ENCODE measurements at places on chromosomes 6 and 20.

GRCh38 chr20:43894491-43894890, 20.2 kb upstream of the TOX2 start:
- DNase-seq = no peak

DNA sequence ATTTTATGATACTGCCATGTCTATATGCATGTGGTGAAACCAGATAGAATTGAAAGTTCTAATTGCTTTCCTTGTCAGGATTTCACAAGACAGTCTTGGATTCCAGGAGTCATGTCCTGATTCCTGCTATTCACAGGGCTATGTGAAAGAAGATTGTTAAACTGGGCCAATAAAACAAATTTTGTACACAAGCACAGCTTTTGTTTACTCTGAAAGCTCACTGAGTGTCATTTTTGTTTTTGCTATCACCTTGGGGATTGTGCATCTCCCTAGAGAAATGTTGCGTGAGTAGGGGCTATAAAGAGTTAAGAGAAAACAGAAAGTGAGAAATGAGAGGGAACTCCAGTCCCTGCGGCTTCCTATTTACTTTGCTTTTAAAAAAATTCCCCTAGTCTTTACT, 627.5 kb downstream of the PKHD1 start:
- peak; percentile 82 for DNase-seq

DNA sequence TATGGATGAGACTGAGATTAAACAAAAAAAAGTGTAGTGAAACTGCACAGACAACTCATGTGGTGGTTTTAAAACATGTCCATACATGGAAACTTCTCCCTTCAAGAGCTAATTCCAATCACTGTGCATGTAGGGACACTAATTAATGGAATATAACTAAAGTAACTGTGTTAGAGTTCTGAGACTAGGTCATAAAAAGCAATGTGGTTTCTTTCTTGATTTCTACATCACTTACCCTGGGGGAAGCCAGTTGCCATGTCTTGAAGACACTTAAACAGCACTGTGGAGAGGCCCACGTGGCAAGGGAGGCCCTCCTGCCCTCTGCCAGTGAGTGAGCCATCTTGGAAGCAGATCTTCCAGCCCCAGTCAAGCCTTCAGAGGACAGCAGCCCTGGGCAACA, 118.2 kb upstream of the DST start:
- no peak for DNase-seq

- no peak for DNase-seq
Observed at GRCh38 chr6:30075790-30076732, 492 bp upstream of the RNF39 start.

DNA sequence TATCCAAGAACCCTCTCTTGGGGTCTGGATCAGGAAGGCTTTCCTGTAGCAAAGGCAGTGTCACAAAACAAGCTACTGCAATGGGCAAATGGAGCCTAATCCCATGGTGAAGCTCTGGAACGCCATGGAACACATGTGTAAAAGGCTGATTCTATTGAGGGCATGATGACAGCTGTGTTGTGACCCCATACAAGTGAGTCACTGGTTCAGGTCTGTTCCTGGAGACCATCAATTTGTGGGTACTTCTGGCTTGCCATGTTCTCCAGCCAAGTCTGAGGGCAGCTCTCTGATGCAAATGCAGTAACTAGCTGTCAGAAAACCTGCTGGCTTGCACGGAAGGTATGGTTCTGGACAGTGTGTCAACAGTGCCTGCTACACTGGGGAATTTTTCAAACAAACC, 33.3 kb upstream of the ECHDC1 start:
- DNase-seq = no peak

- DNase-seq = peak; percentile 5
Observed at GRCh38 chr6:46175976-46176375, 5.2 kb upstream of the ENPP5 start.

- DNase-seq = no peak
Observed at GRCh38 chr6:27862396-27863066, 49.7 kb downstream of the OR2B2 start.

DNA sequence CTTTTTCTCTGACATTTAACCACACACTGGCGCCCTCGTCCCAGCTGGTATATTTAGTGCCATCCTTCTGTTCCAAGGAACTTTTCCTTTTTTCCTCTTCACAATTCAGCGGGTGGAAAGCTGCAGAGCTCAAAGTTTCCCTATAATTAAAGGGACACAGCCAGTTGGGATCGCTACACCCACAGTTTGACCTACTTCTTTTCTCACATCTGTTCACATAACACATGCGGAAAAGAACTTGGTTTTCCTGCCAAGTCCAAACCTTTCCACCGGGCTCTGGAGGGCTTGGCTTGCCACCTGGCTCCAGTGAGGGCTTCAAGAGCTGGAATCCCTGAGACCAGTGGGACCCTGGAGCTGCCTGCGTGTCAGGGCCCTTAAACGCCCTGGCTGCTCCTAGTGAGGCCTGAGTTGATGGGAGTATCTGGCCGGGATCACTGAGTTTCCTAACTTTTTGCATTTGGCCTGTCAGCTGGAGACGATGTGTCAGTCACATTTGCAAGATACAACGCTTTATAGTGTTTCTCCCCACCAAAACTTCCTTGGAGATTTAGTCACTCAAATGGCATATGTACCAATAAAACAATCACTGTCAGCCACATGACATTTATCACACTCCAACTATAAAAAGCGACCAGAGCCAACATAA, 176.0 kb downstream of the SASH1 start:
- no peak for DNase-seq

DNA sequence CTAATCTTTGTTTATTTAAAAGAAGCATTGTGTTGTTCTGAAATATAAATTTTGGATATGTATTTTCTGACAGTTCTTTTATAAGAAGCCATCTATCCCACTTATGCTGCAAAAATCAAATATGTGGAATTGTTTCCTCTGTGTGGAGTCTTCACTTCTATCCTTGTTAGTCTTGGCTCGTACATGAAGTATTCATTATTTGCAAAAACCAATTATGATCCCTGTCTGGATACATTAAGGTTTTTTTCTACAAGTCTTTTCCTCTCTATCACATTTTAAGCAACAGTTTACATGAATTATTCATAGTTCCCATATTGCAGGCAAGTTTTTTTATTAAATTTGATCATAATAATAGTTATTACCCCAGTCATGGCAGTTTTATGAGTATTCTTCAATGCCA, 490.8 kb upstream of the GJE1 start:
- DNase-seq = no peak

GRCh38 chr6:35857853-35858252, 52.7 kb downstream of the LHFPL5 start:
- no peak for DNase-seq

DNA sequence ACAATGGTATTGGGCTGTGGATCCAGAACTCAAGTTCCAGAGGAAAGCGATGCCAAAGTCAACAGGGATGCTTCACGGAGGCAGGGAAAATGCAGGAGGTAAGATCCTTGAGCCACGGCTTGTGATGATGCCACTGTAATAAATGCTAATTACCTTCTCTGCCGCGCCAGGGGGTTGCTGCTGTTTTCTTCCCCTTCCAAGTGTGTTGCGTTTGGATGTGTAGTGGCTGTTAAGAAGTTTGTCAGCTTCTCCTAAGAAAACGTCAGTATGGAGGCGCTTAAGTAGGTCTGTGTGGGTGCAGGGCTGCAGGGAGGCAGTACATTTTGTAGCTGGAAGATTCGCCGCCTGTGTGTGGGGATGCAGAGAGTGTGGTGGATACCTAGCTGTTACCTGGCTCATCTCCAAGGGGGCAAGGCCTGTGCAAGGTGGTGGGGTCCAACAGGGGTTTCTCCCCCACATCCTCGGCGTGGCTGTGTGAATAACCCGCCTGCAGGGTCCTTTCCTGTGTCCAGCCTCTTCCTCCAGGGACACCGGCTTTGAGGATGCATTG, 318.7 kb downstream of the CDH4 start:
- no peak for DNase-seq

DNA sequence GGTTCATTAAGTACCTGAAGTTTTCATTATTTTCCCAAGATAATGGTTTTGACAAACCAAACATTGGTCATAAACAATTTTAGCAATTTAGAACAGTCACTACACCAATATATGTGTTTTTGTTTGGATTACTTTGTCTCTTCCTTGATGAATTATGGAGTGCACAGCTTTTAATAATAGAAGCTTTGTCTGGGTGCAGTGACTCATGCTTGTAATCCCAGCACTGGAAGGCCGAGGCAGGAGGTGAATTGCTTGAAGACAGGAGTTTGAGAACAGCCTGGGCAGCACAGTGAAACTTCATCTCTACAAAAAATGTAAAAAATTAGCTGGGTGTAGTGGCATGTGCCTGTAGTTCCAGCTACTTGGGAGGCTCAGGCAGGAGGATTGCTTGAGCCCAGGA, 89.4 kb upstream of the ANKEF1 start:
- DNase-seq = no peak

GRCh38 chr6:147063469-147064031, 140.7 kb upstream of the STXBP5 start:
- no peak for DNase-seq

DNA sequence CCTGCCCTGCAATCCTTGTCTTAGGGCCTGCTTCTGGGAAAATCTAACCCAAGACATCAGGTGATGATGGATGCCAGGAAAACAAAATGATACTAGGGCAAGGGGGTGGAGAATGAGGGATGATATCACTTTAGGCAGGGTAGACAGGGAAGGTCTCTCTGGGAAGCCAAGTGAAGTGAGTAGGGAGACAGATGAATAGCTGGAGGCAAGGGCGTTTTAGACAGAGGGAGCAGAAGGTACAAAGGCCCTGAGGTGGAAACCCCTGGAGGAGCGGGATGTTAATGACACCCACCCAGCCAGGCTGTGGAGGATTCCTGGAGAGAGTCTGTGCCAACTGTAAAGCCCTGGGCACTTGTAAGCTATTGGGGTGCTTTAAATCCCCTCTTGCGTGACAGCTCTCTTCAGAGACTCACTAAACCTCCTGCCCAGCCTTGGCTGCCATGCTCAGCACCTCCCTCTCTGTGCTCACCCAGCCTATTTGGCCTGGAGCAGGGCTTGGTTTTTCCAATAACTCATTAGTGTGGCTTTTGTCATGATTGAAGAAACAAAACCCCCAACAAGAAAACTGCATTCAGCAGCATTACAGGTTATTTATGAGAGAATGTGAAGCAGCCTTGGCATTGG, 12.4 kb upstream of the MDGA1 start:
- DNase-seq = no peak

DNA sequence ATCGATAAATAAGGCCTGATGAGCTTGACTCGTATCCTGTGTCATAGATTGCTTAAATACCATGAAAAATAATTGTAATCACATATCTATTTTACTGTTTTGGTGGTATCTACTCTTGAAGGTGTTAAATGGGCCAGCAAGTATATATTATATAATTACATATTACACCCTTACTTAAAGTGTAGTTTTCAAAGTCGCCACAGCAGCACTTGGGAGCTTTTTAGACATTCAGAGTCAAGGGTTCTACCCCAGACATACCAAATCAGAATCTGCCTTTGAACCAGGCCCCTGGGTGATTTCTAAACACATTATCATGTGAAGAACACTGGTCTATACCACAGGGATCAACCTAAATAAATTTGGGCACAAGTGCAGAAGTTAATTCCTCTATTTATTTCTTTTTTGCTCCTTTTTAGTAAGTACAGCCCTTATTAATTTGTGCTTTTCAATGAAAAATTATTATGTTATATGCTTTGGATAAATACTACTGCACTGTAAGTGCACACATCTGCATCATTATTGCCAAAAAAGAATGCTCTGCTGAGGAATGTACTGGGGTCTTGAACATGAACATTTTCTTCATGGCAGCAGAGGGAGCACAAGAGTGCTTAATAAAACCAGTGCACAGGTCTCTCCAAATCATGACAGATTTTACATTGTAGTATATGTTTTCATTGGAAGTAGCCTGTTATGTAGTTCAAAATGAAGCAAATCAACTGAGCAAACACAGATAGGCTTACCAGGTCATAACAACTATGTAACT, 3.1 kb upstream of the ATXN1 start:
- DNase-seq = peak; percentile 51

DNA sequence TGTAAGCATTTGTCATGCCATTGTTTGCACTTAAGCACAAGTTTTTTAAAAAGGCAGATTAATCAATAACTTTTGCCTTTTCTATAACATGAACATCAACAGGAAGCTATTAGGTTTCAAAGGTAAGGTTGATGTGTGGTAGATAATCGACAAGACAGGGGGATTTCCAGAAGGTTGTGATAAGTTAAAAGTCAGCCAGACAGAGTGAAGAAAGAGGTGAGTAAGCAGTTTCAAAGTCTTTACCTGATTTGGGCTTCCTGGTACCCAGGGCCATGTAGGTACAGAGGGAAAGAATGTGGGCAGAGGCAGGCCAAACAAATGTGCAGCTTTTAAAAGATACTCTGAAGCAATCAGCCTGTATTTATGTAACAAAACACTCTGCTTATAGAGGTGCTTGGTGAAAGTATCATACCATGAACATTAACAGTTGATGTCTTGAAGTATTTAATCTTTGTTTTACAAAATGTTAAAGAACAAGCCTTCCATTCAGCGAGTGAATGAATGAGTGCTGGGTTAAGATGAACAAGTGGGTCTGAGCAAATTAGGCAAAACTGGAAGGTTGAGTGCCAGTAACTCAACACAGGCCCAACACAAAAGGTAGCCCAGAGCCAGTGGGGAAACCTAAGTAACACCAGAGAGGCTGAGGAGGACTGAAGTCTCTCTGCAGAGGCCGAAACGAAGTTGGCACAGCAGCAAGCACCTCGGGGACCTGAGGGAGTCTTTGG, 60.2 kb downstream of the LRRC1 start:
- DNase-seq = no peak

- no peak for DNase-seq
Observed at GRCh38 chr6:167739721-167740475, 86.8 kb upstream of the AFDN start.

DNA sequence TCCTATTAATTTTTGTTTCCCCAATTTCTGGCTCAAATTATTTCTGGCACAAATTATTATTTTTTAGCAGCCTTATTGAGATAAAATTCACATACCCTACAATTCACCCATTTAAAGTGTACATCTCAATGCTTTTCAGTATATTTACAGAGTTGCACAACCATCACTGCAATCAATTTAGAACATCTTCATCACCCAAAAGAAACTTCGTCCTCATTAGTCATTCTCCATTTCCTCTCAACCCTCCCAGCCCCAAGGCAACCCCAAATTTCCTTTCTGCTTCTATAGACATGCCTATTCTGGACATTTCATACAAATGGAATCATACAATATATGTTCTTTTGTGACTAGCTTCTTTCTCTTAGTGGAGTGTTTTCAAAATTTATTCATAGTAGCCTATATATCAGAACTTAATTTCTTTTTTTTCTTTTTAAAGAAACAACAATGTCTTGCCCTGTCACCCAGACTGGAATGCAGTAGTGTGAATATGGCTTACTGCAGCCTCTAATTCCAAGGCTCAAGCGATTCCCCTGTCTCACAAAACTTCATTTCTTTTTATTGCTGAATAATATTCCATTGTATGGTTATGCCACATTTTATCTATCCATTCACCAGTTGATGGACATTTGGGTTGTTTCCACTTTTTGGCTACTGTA, 84.5 kb downstream of the DNAH8 start:
- DNase-seq = no peak

GRCh38 chr20:33810885-33811775, at the start of gene CHMP4B:
CHMP4B (plus strand) TSS chr20:33811348; CDS start chr20:33811469, 121 bp downstream.
- peak; percentile 99 for DNase-seq

GRCh38 chr6:53312355-53312754, 36.4 kb downstream of the ELOVL5 start:
- DNase-seq = peak; percentile 27

GRCh38 chr6:138000941-138001340, 106.3 kb downstream of the PERP start:
- no peak for DNase-seq

- no peak for DNase-seq
Observed at GRCh38 chr6:75378101-75378500, 93.5 kb upstream of the TMEM30A start.

GRCh38 chr6:80250391-80250997, 144.0 kb downstream of the BCKDHB start:
- no peak for DNase-seq

- no peak for DNase-seq
Observed at GRCh38 chr6:102841060-102841459, 1447.6 kb downstream of the GRIK2 start.
